HT-29 (cell line): ENCODE measurements at places on chromosomes 7 and 10. TPM values are rescaled to one million over a fixed set of nuclear protein-coding genes. Genes with fewer than 3 reads are reported as not detected.

KMT2E gene
- total RNA-seq = 49.6 and 54.3 TPM in 2 replicates

LBX1 gene
- not detected in 2 replicates for total RNA-seq

ZNF488 gene
- total RNA-seq = 6.6 and 6.8 TPM in 2 replicates

PRPS1L1 gene
- not detected in 2 replicates for total RNA-seq

GIMAP5 gene
- not detected in 2 replicates for total RNA-seq

NEUROD6 gene
- total RNA-seq = not detected in 2 replicates

ATRNL1 gene
- total RNA-seq = not detected in 2 replicates

CADPS2 gene
- 1.6 and 1.7 TPM in 2 replicates for total RNA-seq

NPSR1 gene
- 2.2 and 3.0 TPM in 2 replicates for total RNA-seq

PTEN gene
- total RNA-seq = 38.0 and 49.9 TPM in 2 replicates

CHST3 gene
- total RNA-seq = 12.3 and 14.1 TPM in 2 replicates

FGL2 gene
- not detected in 2 replicates for total RNA-seq

CLRN3 gene
- total RNA-seq = 17.7 and 21.5 TPM in 2 replicates

PKD2L1 gene
- total RNA-seq = 0.21 TPM in 1 of 2 replicates, not detected in the other

MACC1 gene
- 9.9 and 12.5 TPM in 2 replicates for total RNA-seq

C10orf62 gene
- not detected in 2 replicates for total RNA-seq

FAM3C gene
- total RNA-seq = 37.4 and 38.5 TPM in 2 replicates

STEAP4 gene
- 2.6 and 4.2 TPM in 2 replicates for total RNA-seq

TMEM209 gene
- total RNA-seq = 11.4 and 13.1 TPM in 2 replicates

PRRT4 gene
- 0.16 TPM in 1 of 2 replicates, not detected in the other for total RNA-seq

SCART1 gene
- 0.68 and 2.2 TPM in 2 replicates for total RNA-seq

RBP4 gene
- total RNA-seq = 2.7 and 4.5 TPM in 2 replicates

CAMK1D gene
- total RNA-seq = 0.15 and 0.18 TPM in 2 replicates

KEL gene
- 0.13 TPM in 1 of 2 replicates, not detected in the other for total RNA-seq

HOXA3 gene
- total RNA-seq = 27.8 and 29.0 TPM in 2 replicates

GALNT17 gene
- total RNA-seq = not detected in 2 replicates

LYZL1 gene
- not detected in 2 replicates for total RNA-seq

CACNA2D1 gene
- not detected in 2 replicates for total RNA-seq

GPER1 gene
- total RNA-seq = 2.0 and 2.5 TPM in 2 replicates

MARVELD1 gene
- 24.5 and 24.9 TPM in 2 replicates for total RNA-seq

STRIP2 gene
- total RNA-seq = 2.8 and 3.1 TPM in 2 replicates

DNAJC9 gene
- total RNA-seq = 57.2 and 57.3 TPM in 2 replicates

NRG3 gene
- not detected in 2 replicates for total RNA-seq

EBLN1 gene
- not detected in 2 replicates for total RNA-seq

AKR1B1 gene
- total RNA-seq = not detected in 2 replicates

HEPACAM2 gene
- 1.9 and 2.3 TPM in 2 replicates for total RNA-seq

ABCA13 gene
- total RNA-seq = 0.08 and 0.26 TPM in 2 replicates

SPDYE2B gene
- not detected in 2 replicates for total RNA-seq

IL2RA gene
- total RNA-seq = not detected in 2 replicates

FBXL13 gene
- 0.16 and 0.48 TPM in 2 replicates for total RNA-seq

COBL gene
- 7.6 and 8.6 TPM in 2 replicates for total RNA-seq

DAGLB gene
- total RNA-seq = 24.2 and 27.1 TPM in 2 replicates

CPXM2 gene
- total RNA-seq = not detected in 2 replicates

RABGEF1 gene
- 17.1 and 23.9 TPM in 2 replicates for total RNA-seq

NKX6-2 gene
- total RNA-seq = not detected in 2 replicates

ACADSB gene
- total RNA-seq = 0.73 and 0.79 TPM in 2 replicates

OPALIN gene
- not detected in 2 replicates for total RNA-seq

HOXA6 gene
- total RNA-seq = 25.5 and 28.1 TPM in 2 replicates

OR2A1 gene
- not detected in 2 replicates for total RNA-seq

MRM2 gene
- total RNA-seq = 46.6 and 48.2 TPM in 2 replicates

CYP3A7 gene
- total RNA-seq = 0.10 TPM in 1 of 2 replicates, not detected in the other
